NCI-H187 (cell line): ENCODE measurements at places on chromosomes 1 and 21.

- no peak for DNase-seq
Observed at GRCh38 chr1:161940866-161941591, 82.6 kb downstream of the OLFML2B start.

DNA sequence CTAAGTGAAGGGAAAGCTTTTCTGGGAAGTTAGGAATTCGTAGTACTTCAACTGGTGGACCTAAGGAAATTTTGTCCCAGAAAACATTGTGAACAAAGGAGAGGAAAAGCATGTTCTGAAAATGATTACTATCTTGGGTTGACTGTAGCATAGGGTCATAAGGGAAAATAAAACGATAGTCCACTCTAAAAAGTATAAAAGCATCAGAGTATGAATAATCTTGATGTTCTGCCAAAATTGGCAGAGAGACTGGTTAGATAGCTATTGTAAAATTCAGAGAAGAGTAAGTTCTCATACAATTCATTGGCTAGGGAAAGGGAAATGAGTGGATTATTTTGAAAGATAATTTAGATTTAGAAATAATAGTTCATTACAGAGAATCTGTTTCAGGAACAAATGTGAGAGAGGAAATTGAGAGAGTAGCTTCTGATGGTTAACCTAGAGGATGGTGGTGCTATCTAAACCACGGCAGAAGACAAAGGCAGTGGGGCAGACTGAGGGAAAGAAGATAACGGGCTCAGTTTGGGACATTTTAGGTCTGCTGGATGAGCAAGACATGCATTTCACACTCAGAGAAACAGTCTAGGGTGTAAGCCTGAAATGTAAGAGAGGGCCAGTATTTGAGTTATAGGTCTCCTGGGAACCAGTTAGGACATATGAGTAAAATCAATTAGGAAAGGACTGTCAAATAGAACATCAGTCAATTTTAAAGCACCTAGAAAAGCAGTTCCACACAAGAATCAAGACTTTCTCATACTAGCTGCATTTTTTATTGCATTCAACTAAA is 799.3 kb upstream of the CXADR start:
- no peak for DNase-seq

DNA sequence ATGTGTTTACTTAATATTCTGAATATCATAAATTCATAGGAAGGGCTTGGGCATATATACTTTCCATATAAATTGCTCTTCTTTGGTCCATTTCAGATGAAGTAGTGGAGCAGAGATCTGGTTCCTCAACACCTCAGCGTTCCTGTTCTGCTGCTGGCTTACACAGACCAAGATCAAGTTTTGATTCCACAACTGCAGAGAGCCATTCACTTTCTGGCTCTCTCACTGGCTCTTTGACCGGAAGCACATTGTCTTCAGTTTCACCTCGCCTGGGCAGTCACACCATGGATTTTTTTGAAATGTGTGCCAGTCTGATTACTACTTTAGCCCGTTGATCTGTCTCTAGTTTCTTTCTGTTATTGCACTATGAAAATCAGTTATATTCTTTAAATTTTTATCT is 62.3 kb downstream of the PRKAA2 start:
- no peak for DNase-seq

GRCh38 chr1:61202854-61203598 is 120.7 kb downstream of the NFIA start:
- no peak for DNase-seq

DNA sequence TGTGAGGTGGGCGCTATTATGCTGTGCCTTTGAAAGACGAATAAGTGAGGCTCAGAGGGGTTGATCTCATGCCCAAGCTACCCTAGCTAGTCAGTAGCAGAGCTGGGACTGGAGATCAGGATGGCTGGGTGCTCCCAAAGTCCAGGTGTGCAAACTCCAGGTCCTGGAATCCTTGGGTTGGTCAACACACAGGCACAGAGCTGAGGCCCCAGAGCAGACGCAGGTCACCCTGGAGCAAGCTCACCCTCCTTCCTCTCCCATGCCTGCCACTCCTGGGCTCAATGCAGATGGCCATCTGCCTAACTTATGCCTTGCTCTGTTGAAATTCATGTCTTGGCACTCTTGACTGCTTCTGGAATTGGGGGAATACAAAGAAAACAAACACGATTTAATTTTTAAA is 587.2 kb downstream of the PTPRU start:
- DNase-seq: no peak

DNA sequence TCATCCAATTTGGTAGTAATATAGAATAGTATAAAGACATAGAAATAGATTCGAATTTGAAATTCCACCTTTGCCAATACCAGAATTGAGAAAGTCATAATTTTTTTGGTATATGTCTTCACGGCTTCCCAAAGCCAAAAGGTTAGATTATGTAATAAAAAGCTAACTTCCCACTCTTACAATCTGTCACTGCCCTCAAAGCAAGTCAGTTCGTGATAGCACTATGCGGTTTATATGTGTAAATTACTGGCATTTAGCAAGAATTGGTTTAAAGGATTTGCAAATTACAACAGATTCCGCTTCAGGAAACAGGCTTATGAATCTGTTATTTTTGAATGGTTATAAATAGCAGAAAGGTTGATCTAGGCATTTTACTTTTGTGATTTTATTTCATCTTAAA is 679.4 kb upstream of the ADGRL2 start:
- no peak for DNase-seq
